HFFc6 (cell line): ENCODE measurements at places on chromosomes 2 and 18.
A peak's percentile ranks its signal among the peaks of the same experiment; 100 is the strongest.

GRCh38 chr18:58349650-58350049 is 279.2 kb downstream of the ALPK2 start:
- H3K4me1 ChIP-seq = peaks cover 9% of the 10 kb centered on the region
- H3K4me3 ChIP-seq = no peak overlapping the region
- peaks cover 21% of the 10 kb centered on the region for H3K36me3 ChIP-seq
- H3K27me3 ChIP-seq = no peaks in the 10 kb centered on the region

DNA sequence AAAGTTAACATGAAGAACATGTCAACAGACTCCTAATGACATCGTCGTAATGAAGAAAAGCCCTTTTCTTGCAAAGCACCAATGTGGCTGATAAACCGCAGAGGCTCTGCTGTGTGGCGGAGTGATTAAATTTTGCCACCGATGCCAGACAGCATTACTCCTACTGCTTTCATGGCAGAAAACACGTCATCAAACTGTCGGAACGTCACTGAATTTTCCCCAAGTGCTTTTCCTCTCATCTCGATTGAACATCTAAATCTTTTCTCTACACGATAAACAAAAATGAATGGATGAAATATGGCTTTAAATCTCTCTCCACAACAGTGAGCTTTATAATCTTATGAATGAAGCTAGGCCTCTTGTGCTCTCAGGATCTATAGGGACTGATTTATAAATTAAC is 159.8 kb upstream of the REG3G start:
- no peak overlapping the region for H3K27ac ChIP-seq
- H3K27me3 ChIP-seq = no peaks in the 10 kb centered on the region
- no peaks in the 10 kb centered on the region; the same call in 1 of the 2 replicates for H3K36me3 ChIP-seq
- no peaks in the 10 kb centered on the region for H3K4me1 ChIP-seq
- no peak for DNase-seq
- H3K4me3 ChIP-seq = no peak overlapping the region

DNA sequence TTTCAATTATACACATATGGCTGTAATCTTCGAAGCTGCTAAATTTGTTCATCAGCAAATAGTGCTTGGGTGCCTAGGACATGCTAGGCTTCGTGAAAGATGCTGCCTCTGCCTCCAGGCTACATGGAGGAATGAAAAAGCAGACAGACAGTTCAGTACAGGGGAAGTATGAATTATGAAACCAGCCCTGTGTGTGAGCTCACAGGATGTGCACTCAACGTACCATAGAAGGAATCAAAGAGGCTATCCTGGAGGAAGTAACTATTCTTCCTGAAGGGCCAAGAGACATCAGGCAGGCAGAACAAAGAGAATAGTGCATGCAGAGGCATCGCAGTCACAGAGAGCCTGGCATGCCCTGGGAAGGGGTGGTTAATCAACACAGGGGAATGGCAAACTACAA is 61.4 kb downstream of the DYM start:
- peak overlapping the region; percentile 75 for H3K27ac ChIP-seq
- peaks cover 9% of the 10 kb centered on the region for H3K36me3 ChIP-seq
- peaks cover 32% of the 10 kb centered on the region for H3K4me1 ChIP-seq
- no peaks in the 10 kb centered on the region; the same call in 1 of the 2 replicates for H3K27me3 ChIP-seq
- no peak overlapping the region; the same call in 1 of the 2 replicates for H3K4me3 ChIP-seq

DNA sequence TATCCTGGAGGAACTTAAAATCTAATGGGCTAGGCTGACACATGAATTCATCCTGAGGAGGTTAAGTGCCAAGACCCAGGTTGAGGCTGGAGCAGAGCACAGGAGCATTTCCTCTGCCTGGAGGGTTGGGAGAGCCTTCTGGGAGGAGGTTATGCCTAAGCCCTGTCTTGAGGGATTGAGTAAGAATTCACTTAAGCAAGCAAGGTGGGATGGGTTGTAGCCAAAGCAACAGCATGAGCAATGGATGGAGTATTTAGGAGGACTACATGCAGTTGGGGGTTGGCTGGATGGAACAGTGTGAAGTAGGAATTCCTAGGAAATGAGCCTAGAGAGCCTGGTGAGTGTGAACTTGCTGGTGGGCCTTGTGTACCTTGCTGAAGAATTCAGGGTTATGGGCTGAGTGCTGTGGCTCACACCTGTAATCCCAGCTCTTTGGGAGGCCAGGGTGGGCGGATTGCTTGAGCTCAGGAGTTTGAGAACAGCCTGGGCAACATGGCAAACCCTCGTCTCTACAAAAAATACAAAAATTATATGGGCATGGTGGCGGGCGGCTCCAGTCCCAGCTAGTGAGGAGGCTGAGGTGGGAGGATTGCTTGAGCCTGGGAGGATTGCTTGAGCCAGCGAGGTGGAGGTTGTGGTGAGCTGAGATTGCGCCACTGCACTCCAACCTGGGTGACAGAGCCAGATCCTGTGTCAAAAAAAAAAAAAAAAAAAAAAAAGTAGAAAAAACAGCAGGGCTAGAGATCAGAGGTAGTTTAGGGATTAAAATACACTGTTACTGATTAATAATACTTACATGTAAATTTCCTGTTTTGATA is 22.2 kb downstream of the TANC1 start:
- H3K27ac ChIP-seq = peak overlapping the region; percentile 82
- peaks cover 78% of the 10 kb centered on the region for H3K4me1 ChIP-seq
- peak overlapping the region; percentile 46 for H3K4me3 ChIP-seq
- peak; percentile 87 for DNase-seq
- H3K36me3 ChIP-seq = peaks cover 5% of the 10 kb centered on the region; the same call in 1 of the 2 replicates
- peaks cover 2% of the 10 kb centered on the region; the same call in 1 of the 2 replicates for H3K27me3 ChIP-seq

- H3K4me1 ChIP-seq = no peaks in the 10 kb centered on the region
- DNase-seq = peak; percentile 27
- H3K27me3 ChIP-seq = peaks cover 2% of the 10 kb centered on the region
- H3K4me3 ChIP-seq = no peak overlapping the region
- no peak overlapping the region for H3K27ac ChIP-seq
These were observed 382.3 kb upstream of the CRIM1 start for GRCh38 chr2:35973132-35973736.

DNA sequence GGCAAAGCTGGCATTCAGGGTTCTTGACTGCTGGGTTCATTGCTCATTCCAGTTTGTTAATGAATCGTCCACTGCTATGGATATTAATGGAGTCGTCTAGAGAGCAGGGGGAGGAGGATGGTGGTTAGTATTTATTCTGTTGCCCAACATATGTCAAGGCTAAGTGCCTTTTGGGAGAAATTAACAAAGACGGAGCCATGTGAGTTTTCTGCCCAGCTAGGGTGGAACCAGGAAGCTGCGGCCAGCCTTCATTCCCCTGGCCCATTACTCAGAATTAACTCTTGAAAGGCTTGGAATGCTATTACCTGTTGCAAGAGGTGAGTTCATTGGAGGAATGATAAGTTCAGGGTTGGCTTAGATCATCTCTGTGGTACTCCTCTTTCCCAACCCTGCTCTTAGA is 19.3 kb downstream of the IGFBP2 start:
- H3K4me1 ChIP-seq = peaks cover 15% of the 10 kb centered on the region
- no peak overlapping the region for H3K4me3 ChIP-seq
- H3K27me3 ChIP-seq = peaks cover 26% of the 10 kb centered on the region
- H3K36me3 ChIP-seq = no peaks in the 10 kb centered on the region
- no peak for DNase-seq

- DNase-seq = no peak
- H3K4me1 ChIP-seq = peaks cover 6% of the 10 kb centered on the region; the same call in 1 of the 2 replicates
- no peaks in the 10 kb centered on the region for H3K36me3 ChIP-seq
- H3K27me3 ChIP-seq = peaks cover 2% of the 10 kb centered on the region; the same call in 1 of the 2 replicates
- H3K27ac ChIP-seq = no peak overlapping the region
- no peak overlapping the region for H3K4me3 ChIP-seq
These were observed 233.0 kb downstream of the ACTR3 start for GRCh38 chr2:114122930-114123329.

GRCh38 chr2:182631299-182631698 is 84.8 kb upstream of the DNAJC10 start:
- no peak overlapping the region for H3K27ac ChIP-seq
- DNase-seq = no peak
- H3K36me3 ChIP-seq = no peaks in the 10 kb centered on the region
- no peaks in the 10 kb centered on the region for H3K4me1 ChIP-seq
- H3K4me3 ChIP-seq = no peak overlapping the region

DNA sequence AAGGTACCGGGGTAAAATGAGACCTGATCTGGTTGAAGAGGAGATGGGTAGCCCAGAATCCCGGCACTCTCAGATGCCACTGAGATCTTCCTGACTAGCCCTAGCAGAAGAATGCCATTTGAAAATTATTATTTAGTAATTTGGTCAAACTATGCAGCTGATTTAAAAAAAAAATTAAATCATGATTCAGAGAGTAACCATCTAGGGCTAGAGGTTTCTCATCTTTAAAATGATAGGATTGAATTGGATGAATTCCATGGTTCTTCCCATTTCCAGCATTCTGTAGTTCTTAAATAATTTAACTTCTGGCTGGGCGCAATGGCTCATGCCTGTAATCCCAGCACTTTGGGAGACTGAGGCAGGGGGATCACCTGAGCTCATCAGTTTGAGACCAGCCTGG is 106.1 kb downstream of the MYO1B start:
- peak; percentile 8 for DNase-seq
- H3K27ac ChIP-seq = peak overlapping the region; percentile 75
- peaks cover 74% of the 10 kb centered on the region for H3K36me3 ChIP-seq
- H3K4me1 ChIP-seq = peaks cover 77% of the 10 kb centered on the region
- H3K27me3 ChIP-seq = peaks cover 5% of the 10 kb centered on the region
- peak overlapping the region; percentile 36 for H3K4me3 ChIP-seq

- no peak for DNase-seq
- H3K27me3 ChIP-seq = no peaks in the 10 kb centered on the region; the same call in 1 of the 2 replicates
- peaks cover 35% of the 10 kb centered on the region for H3K4me1 ChIP-seq
These were observed 160.7 kb upstream of the EPAS1 start for GRCh38 chr2:46136481-46136880.

GRCh38 chr2:50591642-50592041 is 440.3 kb downstream of the NRXN1 start:
- H3K4me3 ChIP-seq = no peak overlapping the region
- H3K27me3 ChIP-seq = no peaks in the 10 kb centered on the region
- no peak overlapping the region for H3K27ac ChIP-seq
- DNase-seq = no peak
- H3K36me3 ChIP-seq = no peaks in the 10 kb centered on the region

DNA sequence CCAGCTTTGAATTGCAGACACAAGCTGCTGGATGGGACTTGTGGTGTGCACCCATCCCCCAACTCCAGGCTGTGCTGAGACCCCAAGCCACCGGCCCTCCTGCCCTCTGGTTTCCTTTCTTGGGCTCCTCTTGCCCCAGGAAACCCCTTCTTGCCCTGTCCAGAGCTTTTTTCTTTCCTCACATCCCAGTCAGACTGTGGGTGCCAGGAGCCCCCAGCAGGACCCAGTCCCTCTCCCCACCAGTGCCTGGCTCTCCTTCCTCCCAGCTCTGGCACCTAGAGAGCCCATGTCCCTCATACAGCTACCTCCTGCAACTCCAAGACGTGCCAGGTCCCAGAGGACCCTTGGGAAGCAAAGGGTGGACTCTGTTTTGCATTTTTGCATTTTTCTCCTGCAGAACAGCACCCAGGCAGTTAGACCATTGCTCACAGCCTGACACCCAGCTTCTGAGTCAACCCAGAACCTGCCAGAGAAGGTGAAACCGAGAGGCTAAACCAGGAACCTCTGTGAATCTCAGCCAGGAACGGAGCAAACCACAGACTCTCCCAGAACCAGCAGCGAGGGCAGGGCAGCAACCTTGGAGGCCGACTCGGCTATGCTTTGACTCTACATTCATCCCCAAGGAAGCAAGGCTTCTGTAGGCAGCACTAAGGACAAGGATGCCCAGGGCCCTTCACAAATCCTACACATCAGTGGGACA is 221.1 kb downstream of the ANAPC1 start:
- H3K27ac ChIP-seq = peak overlapping the region; percentile 90
- H3K4me1 ChIP-seq = peaks cover 48% of the 10 kb centered on the region
- no peak for DNase-seq

DNA sequence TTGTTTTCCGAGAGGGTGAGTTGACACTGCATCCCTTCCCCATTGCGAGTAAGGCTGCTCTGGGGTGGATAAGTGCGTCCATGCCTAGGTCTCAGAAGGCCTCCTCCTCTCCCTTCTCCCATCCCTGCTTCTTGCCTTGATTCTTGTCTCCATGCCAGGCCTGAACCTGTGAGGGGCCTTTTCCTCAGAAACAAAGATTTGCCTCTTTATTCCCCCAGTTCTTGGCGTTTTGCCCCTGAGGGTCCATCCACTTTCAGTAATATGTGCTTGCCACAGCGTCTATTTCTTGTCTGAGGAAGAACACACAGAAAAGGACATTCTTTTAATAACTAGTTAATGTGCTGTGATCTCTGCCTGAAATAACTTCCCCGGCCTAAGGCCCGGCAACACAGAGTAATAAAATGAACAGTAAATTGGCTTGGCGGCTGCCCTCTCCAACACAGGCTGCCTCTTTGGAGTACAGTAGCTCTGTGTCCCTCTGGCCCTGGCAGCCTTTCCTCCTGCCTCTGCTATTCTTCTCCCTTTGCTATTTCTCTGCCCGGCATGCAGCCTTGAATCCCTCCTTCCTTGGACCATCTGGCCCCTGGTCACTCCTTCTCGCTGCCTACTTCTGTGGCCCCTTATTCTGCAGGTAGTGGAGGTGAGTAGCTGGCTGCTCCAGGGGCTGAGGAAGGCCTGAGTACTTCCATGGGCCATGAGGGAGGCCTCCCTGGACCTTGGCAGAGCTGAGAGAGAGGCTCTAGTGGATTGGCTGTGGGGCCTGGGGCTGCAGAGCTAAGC is 4.4 kb downstream of the EHD3 start:
- H3K36me3 ChIP-seq = peaks cover 9% of the 10 kb centered on the region; the same call in 1 of the 2 replicates
- H3K4me1 ChIP-seq = peaks cover 66% of the 10 kb centered on the region
- H3K27ac ChIP-seq = peak overlapping the region; percentile 89
